ENCODE measurements at places on chromosomes 16 and 17. TPM values are rescaled to one million over a fixed set of nuclear protein-coding genes. Genes with fewer than 3 reads are reported as not detected.

CDH1 gene
- 3.9 TPM for total RNA-seq

MYH8 gene
- not detected for total RNA-seq

CCR7 gene
- 1.3 TPM for total RNA-seq

KREMEN2 gene
- total RNA-seq = 2.3 TPM

GPR179 gene
- 0.01 TPM for total RNA-seq

MT4 gene
- total RNA-seq = not detected

NPW gene
- total RNA-seq = 1.0 TPM

LCAT gene
- total RNA-seq = 13.1 TPM

TAC4 gene
- total RNA-seq = not detected

VTN gene
- 21.8 TPM for total RNA-seq

COG8 gene
- 27.0 TPM for total RNA-seq

LRRC37A3 gene
- 1.8 TPM for total RNA-seq

PRR14 gene
- 23.2 TPM for total RNA-seq

RCVRN gene
- not detected for total RNA-seq

MFSD11 gene
- total RNA-seq = 21.0 TPM

SP6 gene
- 2.9 TPM for total RNA-seq

RAC3 gene
- total RNA-seq = 40.5 TPM

CCDC78 gene
- total RNA-seq = 6.5 TPM

TP53TG3F gene
- total RNA-seq = not detected

RAB34 gene
- total RNA-seq = 229 TPM

PTGES3L gene
- 0.69 TPM for total RNA-seq

PIRT gene
- total RNA-seq = not detected

KRT25 gene
- total RNA-seq = not detected
